ENCODE measurements at places on chromosomes 3 and 15.

DNA sequence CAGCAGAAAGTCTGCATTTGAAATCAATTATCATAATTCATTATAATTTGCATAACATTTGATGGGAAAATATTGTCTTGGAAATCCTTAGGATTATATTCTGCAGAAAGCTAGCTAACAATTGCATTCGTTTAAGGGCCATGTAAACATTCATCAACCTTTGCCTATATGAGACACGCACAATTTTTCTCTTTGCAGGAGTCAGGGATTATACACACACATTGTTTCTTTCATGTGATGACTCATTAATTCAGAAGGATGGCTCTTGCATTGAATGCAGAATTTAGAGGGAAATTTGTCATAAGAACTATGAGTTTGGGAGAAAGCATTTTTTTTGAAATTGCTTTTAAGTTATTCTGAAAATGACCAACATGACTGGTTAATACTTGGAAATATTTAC, 844.7 kb downstream of the DIPK2A start:
- DNase-seq = no peak

GRCh38 chr3:48555949-48556795, 431 bp downstream of the PFKFB4 start:
- no peak for DNase-seq

- no peak for DNase-seq
These were observed 161.6 kb downstream of the ADAMTSL3 start for GRCh38 chr15:83815506-83815905.

- DNase-seq = no peak
These were observed 53.5 kb downstream of the AMOTL2 start for GRCh38 chr3:134320749-134321148.

DNA sequence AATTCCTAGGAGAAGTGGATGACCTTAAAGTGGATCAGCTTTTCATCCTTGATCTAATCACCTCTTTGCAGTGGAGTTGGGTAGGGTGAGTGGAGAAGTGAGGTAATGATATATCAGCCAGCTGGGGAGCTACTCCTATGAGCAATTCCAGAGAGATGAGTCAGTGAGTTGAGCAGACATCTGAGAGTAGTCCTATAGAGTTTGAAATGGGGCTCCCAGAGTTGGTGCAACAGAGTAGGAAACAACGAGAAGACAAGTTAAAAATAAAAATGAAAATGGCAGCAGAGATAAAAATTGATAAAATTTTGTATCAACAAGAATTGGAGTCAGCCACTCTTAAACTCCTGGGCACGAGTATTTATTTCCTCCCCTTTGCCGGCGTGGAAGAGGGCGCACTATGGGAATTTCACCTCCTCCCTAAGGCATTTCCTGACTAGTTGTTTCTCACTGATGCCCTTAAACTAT, 150.8 kb upstream of the DPH6 start:
- DNase-seq = peak; percentile 58

- no peak for DNase-seq
These were observed 112.3 kb upstream of the KLF13 start for GRCh38 chr15:31214158-31214863.

DNA sequence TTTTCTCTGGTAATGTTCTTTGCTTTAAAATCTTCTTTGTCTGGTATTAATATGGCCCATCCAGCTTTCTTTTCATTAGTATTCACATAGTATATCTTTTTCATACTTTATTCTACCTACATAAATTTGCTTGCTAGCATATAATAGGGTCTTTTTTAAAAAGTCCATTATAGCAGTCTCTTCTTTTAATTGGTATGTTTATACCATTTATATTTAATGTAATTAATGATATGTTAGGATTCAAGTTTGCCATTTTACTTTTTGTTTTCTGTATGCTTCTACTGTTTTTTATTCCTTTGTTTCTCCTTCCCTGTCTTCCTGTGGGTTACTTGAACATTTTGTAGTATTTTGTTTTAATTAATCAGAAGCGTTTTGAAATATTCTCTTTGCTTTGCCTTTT, 89.0 kb downstream of the CHCHD6 start:
- DNase-seq = no peak

DNA sequence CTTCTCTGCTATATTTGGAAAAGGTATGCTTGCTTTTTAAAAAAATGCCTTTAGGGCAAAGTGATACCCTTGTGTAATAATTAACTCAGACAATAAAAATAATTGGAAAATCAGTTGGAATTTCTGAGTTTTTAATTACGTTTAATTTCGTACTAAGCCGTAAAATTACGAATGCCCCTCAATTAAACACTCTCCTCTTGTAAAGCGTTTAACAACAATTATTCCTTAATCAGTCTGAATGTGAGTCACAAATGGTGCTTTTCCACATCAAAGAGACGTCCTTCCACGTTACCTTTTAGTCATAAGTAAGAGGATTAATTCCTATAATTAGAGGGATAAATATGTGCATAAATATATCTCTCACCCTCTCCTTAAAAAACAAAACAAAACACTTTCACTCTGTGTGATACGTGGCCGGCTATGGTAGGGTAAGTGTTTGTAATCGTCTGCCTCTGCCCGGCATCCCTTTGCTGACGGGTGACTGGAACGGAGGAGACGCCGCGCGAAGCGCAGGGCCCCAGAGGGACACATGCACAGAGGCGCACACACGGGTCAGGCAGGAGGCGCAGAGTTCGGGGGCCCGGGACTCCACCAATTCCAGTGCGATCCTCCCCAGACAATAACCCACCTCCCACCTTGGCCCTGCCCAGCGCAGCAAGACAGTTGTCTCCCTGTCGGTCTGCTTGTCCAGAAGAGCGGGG, 9.7 kb upstream of the MEIS2 start:
- peak; percentile 58 for DNase-seq

DNA sequence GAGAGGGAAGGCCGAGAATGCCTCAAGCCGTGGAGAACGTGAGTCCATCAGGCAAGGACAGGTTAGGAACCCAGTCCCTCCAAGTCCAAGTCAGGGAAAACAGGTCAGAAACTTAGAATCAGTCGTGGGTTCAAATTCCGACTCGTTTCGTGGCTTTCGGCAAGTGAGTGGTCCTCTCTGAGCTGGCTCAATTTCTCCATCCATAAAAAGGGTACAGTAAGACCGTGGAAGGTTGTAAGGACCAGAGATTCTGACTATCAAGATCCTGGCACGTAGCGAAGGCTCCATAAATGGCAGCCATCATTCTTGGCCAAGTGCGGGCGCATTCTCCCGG, 604 bp upstream of the MED12L start:
- DNase-seq = no peak

DNA sequence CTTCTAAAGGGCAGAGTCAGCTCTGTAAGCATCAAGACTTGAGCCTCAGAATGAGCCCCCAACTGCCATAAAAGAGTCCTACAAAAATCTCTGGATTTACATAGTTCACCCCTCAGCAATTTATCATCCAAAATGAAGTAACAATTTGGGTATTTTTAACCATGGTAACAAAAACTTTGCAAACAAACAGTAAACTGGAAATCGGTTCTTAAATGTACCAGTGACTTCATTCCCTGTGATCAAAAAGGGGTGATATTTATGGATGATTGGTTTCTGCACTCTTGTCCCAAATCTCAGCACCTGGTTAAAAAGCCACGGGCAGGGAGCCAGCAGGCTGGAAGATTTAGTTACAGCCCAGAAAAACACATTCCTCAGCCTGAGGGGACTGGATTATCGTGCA, 73.6 kb downstream of the TFG start:
- DNase-seq = peak; percentile 20

DNA sequence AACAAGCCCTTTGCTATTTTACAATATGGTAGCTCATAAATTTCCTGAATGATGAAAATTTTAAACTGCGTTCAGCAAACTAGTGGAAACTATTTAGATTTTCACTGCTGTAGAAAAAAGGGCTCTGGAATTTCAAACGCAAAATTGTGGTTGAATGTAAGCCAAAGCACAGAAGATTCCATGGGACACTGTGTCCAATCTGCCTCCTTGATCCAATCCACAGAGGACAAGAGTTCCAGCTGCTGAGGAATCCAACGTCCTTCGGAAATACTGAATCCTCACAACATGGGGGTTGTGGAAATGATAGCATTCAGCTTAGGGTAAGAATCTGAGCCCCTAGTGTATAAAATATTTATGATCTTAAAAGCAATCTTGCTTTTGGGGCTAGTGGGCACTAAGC, 161.0 kb downstream of the PLD1 start:
- DNase-seq = no peak

- DNase-seq = no peak
These were observed 215.3 kb downstream of the FAM43A start for GRCh38 chr3:194900854-194901522.

GRCh38 chr15:88637841-88638625, 783 bp upstream of the ISG20 start:
- no peak for DNase-seq

DNA sequence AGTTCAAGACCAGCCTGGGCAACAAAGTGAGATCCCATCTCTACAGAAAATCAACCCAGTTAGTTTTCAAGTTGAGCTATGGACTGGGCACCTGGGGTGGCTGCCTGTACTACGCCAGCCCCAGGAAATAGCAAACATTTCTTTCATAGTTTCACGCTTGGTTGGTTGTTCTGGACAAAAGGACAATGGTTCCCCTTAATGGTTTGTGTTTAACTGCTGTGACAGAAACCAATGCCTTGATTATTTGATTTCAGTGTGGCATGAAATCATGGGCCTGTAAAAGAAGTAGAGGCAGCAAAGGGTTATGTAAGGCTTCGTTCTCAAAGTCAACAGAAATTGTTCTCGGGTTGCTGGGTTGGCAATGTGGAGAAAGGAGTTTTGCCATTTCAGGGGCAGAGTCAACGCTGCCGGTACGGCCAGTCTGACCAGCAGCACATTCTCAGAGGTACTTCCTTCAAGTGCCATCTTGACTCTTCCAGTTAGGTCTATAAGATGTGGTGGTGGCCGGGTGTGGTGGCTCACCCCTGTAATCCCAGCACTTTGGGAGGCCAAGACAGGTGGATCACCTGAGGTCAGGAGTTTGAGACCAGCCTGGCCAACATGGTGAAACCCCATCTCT, 12.7 kb downstream of the LCMT2 start:
- DNase-seq = no peak

DNA sequence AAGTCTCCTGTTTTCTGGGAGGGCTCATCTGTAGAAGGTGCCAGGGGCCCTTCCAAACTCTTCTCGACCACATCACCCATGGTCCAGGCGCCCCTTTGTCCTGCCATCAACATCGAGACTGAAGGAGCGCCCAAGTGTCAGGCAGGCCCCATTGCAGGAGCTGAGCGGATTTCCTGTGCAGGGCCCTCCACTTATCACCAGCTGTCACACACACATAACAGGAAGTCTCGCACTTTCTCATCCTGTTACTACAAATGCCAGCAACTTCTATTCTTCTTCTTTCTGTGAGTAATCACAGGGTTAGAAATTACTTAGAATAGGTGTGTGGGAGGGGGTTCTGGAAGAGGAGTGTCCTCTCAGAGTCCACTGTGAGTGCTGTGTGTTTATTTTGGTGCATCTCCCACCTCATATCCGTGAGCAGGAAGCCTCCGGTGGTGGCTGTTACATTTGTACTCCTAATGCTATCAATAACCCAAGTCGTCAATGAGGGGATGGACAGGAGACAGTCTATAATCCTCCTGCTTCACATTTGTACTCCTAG, at the start of gene KLHL6:
TSS of gene KLHL6 (minus strand) at position 166 of the 541 bp plus-strand sequence. CDS start at position 113, 53 bp downstream.
- no peak for DNase-seq

GRCh38 chr3:183895296-183895695, 10.6 kb upstream of the PARL start:
- DNase-seq = peak; percentile 88

GRCh38 chr3:52820736-52821135, 9.7 kb downstream of the ITIH4 start:
- DNase-seq = peak; percentile 38

GRCh38 chr3:134299185-134299887, 48.7 kb upstream of the RYK start:
- peak; percentile 50 for DNase-seq

DNA sequence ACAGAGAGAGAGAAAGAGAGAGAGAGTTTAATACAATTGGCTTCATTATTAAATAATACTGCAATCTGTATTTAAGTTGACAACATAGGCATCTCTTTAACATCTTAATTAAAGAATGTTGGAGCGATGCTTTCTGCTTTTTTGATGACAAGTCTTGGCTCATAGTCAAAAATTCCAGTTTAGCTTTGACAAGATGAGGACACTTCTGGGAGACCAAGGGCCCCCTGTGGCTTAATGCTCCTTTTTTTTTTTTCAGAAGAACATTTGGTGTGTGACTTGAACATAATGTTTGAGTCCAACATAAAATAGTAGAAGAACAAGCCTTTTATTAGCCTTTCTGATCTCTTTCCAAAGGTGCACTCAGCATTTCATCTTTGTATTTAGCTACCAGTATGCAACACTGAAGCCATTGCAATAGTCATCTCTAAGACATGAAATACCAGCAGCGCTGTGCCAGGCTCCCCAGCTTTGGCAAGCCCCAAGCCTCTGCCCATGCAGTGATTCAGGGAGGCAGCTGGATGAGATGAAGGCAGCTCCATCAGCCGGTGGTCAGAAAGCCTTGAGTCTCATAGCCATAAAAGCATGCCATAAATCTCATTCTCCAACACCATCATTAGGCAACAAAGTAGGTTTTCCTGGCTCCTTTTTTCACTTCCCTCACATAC, 349.4 kb upstream of the SEMA6D start:
- no peak for DNase-seq

DNA sequence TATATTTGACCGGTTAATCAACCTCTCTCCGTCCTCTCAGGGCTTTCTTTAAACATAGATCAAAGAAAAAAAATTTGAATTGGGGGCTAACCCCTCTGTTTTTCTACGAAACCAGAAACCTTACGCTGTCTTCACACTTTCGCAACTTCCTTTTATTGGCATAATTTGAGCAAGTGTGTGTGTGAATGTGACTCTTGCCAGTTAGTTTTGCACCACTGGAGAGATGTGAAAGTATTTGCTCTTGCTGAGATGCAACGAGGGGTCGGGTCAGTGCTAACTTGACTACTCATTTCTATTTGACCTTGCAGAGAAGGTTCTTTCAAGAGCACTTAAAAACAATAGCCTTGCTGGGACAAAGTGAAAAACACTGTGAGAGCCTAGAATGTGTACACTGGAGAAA, 81.2 kb downstream of the FAM43A start:
- DNase-seq = no peak

- DNase-seq = no peak
These were observed 173.2 kb downstream of the THSD4 start for GRCh38 chr15:71288348-71288955.

- DNase-seq = no peak
These were observed 468.6 kb downstream of the SHQ1 start for GRCh38 chr3:72379500-72380187.

DNA sequence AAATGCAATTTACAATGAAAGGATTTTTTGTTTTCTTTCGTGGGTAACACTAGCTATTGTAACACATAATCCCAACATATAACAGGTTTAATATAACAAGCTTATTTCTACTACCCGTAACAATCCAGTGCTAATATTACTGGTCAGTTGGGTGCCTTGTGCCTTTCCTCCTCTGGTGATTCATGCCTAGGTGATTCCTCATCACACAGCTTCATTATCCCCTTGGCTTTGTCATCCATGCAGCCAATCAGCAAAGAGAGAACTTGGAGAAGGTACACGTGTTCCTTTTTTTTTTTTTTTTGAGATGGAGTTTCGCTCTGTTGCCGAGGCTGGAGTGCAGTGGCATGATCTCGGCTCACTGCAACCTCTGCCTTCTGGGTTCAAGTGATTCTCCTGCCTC, 30.7 kb downstream of the CHST14 start:
- DNase-seq = no peak

- peak; percentile 55 for DNase-seq
These were observed 91.0 kb downstream of the EPHB1 start for GRCh38 chr3:134885877-134886621.

GRCh38 chr3:57974796-57975388, 33.3 kb upstream of the FLNB start:
- peak; percentile 92 for DNase-seq

GRCh38 chr3:15440891-15441290, 13.5 kb downstream of the EAF1 start:
- no peak for DNase-seq
